ENCODE measurements at places on chromosomes 12 and 14.

DNA sequence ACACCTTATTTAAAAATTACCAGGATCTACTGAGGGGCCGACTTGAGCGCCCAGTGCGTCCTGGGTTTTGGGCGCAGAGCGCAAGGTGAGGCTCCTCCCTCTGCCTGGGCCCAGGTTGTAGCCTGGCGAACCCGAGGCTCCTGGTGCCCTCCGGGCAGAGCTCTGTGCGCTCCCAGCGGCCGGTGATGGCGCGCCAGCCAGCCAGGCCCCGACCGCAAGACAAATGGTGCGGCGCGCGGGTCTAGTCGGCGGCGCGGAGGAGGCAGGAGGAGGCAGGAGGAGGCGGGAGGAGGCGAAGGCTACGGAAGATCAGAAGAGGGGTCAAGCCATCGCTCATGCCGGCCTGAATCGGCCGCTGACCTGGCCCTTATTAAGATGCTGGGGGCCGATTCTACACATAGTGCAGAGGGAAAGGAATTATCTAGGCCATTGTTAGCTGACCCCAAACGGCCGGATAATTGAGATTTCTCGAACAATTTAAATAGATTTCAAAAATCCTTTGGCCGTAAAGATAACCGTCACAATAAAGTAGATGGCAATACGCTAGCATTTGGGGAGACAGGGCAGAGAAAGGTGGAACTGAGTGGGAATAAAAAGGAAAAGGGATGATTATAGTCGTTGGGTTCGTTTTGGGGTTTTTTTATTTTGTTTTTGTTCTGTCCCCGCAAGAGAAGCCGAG is 2.8 kb downstream of the TBX5 start:
- peak; percentile 69 for DNase-seq

GRCh38 chr12:116890330-116890729 is 9.1 kb upstream of the HRK start:
- no peak for DNase-seq

GRCh38 chr12:774051-774614 is 21.8 kb downstream of the WNK1 start:
- DNase-seq: no peak

GRCh38 chr12:11264501-11264900 is 5.0 kb downstream of the PRB3 start:
- DNase-seq: no peak

DNA sequence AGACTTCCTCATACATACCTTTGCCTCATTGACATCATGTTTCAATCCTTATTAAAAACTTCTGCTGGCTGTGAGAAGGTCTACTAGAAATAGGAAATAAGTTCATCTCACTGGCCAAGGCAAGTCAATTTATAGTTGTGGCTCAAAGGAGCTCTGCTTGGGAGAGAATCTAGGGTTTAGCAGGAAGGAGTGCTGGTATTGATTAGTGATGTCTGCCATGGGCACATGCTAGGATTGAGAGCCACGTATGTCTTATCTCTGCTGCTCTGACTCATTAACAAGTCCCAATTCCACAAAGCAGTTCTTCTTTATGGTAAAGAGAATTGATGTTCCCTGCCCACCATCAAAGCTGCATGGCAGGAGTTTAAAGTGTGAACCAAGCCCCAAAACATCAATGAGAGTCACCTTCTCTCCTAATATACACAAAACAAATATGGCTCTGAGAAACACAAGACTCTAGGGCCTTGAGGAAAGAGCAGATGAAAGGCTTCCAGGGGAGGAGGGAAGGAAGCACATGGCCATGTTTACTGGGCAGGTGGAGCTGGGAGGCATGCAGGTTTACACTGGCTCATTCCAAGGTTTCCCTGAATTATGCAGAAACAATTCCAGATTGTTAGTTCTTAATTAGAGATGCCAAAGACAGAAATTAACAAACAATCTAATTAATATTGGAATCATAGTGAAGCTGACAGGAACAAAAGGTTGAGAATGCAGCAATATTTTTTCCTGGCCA is 931.9 kb upstream of the TMEM132C start:
- DNase-seq: no peak

- no peak for DNase-seq
Measured at GRCh38 chr12:3047961-3048360, 29.2 kb upstream of the TSPAN9 start.

DNA sequence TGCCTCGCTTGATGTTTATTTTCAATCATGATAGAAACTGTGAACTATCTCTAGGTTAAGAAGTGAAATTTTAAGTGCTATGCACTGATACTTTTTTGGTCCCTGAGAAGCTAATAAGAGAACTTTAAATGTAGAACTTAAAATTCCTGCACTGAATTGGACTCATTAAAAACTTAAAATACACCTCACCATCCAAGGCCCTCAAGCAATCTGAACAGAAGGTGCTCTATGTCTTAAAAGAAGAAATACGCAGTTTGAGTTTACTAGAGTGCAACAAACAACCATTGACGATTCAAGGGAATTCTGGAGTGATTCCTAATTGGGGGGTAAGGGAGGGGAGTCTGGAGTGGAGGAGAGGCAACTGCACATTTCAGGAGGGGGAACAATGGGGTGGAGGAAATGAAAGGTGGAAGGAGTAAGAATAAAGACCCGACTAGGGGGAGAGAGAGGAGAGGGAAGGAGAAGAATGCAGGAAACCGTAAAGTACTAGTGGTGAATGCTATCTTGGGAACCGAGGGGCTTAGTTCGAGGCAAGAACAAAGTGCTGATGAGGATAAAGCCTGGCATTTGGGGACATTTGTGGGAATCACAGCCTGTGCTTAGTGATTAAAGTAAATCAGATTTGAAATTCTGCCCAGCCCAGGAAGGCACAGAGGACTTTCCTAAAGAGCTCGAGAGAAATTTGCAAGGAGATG is 389.7 kb downstream of the AACS start:
- DNase-seq: no peak

- DNase-seq: no peak
Measured at GRCh38 chr14:38121320-38122020, 86.2 kb upstream of the SSTR1 start.

- DNase-seq: no peak
Measured at GRCh38 chr12:6641131-6641530, 5.4 kb upstream of the LPAR5 start.

DNA sequence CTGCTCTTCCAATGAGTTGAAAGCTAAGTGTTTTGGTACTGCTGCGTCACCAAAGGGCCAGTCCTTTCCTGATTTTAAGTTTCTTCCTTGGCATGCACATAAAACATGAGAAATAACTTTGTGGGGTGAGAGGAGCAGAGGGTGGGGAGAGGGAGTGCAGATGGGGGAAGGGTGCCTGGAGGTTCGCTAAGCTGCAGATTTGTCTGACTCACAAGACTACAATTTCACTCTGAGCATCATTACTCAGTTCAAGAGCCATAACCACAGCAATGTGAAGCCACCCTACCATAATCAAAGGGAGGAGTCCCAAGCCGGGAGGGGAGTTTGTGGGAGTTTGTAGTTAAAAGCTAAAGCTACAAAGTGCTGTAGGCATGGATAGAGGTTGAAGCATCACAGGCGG is 136.1 kb downstream of the ANO2 start:
- peak; percentile 85 for DNase-seq

DNA sequence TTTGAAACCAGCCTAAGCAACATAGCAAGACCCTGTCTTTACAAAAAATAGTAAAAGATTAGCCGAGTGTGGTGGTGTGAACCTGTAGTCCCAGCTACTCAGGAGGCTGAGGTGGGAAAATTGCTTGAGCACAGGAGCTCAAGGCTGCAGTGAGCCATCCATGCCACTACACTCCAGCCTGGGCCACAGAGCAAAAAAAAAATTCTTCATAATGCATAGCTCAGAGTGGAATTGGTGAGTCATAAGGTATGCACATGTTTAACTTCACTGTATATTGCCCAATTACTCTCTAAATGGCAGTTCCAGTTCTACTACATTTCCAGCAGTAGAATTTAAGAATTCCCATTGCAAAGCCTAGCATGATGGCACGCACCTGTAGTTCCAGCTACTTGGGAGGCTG is 26.8 kb upstream of the CLIP1 start:
- peak; percentile 95 for DNase-seq

DNA sequence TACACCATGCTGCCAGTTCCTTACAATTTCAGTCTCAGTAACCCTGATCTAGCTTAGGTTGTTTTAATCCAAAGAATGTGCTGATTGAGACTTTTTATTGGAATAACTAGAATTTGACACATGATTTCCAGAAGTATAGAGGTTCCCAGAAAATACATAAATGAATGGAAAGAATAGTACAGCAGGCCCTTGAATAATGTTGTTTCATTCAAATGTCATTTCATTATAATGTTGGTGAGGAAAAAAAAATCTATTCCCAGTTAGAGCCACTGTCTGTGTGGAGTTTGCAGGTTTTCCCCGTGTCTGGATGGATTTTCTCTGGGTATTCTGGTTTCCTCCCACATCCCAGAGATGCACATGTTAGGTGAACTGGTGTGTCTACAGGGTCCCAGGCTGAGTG is 273.5 kb upstream of the GARIN6 start:
- no peak for DNase-seq
